ENCODE measurements at places on chromosomes 7 and 10.

DNA sequence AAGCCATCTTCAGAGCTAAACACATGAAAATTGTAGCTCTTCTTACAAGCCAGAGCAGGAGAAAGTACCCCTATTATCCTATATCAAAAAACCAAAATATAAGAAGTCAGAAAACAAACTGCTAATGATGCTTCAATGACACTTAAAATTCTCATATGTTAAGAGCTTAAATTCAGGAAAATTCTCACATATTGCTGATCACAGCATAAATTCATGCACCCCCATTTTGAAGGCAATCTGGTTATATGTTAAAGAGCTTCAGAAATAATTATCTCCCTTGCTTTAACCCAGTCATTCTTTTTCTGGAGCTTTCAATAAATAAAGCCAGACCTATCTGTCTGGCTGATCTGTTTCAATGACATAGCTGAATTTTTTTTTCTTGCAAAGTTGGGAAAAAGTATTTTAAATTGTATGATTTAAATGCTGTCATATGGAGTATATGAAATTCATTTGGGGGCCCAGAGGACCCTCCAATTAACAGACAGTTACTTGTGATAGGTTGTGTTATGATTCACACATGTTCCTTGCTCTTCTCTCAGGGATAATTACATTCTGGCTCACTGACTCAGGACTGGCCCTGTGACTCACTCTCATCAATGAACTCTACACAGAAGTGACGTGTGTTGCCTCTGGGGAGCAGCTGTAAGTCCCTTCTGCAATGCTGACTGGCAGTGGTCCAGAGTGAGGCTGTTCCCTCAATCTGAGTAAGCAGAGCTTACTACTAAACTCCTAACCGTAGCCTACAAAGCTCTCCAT, 85.2 kb downstream of the HGF start:
- DNase-seq, result peak; percentile 100

DNA sequence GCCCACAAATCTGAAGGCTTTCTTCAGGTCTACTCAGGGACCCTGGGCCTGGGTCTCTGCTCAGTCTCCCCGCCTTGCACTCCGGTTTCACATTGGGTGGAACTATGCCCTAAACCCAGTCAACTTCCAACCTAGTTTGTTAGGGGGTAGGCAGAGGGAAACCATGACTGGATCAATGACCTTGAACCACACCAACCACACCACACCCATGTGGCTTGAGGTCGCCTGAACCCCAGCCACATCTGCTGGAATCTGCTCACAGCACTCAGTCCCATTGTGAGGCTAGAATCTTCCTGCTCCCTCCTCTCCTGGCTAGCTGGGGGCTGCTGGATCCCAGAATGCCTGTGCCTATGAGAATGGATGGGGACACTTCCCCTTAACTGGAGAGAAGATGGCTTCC, 17.9 kb downstream of the RFC2 start:
- no peak for DNase-seq

GRCh38 chr7:80181411-80181810, 46.8 kb downstream of the GNAI1 start:
- no peak for DNase-seq

DNA sequence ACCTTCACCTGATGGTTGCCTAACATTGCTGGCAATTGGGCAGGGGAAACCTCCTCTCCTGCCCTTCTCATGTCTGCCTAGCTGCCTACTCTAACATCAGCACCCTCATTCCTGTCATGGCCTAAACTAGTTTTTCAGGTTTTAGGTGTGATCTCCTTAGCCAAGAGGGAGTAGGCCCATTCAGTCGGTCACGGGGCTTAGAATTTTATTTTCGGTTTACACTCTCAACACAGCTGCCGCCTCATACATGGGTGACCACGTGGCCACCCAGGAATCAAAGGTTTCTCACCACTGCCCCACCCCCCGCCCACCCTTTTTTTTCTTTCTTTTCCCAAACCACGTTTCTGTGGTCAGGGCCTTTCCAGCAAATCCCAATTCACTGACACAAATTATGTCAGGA, 97.2 kb downstream of the RALA start:
- no peak for DNase-seq

- DNase-seq, result no peak
These were observed 149.8 kb upstream of the WDR11 start for GRCh38 chr10:120701381-120701780.

DNA sequence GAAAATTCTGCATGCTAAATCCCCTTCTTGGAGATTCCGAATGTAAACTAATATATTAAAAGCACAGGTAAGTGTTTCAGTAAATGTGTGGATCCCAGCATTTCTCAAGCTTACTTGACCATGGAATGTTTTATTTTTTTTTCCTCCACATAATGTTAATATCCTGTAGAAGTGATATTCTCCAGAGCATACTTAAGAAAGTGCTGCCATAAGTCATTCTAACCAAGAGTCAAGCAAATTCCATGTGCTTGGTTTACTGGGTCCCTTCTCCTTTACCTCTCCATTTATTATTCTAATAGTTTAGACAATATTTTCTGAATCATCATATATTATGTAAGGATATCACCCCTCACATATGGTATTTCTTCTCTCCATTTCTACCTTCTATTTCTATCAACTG, 266.9 kb upstream of the HPS1 start:
- DNase-seq, result no peak

GRCh38 chr7:79828866-79829265, 305.8 kb upstream of the GNAI1 start:
- no peak for DNase-seq

GRCh38 chr10:84908491-84908890, 580.1 kb downstream of the CCSER2 start:
- DNase-seq, result no peak

DNA sequence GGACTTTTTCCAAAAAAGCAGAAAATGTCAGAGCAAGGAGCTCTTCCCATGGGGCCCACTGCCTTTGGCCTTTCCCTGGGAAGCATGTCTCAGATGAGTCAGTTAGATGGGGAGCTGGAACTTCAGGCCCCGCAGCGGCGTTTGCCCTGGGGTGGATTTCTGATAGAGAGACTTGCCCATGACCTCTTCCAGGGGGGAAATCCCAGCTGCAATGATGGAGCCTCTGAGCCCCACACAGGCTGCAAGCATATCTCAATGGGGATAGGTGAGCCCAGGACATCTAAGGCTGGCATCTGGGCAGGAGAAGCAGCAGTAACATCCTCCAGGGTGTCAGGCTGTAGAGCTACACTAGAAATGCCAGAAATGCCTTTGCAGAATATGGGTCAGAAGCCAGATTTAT, 269.2 kb upstream of the TCERG1L start:
- DNase-seq, result no peak

DNA sequence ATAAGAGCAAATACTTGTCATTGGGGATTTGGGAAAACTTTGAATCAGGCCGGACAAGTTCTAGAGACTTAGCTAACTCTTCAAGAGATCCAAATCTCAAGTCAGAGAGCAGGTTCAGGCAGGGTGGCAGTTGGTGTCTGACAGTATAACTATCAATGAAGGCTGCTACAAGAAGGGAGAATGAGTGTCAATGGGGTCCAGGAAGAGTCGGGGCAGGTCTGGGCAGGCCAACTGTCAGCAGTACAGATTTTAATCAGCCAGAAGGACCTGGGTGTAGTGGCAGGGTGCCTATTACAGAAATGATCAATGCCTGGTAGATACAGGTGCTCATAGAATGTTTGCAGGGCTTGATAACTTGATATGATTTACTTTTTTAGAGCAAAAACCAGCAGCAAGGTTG, 751.1 kb downstream of the GRM8 start:
- DNase-seq, result no peak

DNA sequence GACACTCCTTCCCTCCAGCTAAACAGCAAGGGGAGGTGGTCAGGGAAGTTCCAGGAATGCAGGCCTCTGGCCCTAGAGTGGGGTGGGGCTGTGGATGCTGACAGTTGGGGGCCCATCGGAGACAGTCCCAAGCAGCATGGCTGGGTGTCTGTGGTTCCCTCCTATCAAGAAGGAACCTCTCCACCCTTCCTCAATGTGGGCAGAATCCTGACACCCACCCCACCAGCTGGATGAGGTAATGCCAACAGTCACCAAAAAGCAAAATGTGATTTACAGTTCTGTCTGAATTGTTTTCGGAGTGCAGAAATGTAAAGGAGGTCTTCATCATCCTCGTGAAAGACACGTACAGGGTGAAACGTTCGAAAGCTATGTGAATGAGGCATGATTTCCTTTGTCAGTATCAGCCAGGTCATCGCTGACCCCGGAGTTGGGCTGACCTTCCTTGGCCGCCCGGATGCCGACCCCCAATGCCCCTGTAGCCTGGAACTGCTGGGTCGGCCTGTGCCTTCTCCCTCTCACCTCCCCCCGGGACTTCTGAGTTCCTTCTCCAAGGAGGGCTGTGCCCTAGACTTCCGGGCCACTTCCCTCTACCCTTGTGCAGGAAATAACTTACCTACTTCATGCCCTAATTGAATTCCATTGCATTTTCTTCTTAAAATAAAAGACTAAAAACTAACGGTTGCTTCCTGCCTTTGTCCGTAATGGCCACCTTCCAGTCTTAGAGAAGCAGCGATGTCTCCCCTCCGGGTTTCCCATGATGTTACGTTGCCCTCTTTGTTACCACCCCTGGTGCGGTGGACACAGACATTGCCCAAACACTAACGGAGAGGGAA, 24.5 kb downstream of the FOXK1 start:
- no peak for DNase-seq

Measured in retinal pigment epithelial cell (primary cell).